ENCODE measurements at places on chromosomes 6 and 20.

DNA sequence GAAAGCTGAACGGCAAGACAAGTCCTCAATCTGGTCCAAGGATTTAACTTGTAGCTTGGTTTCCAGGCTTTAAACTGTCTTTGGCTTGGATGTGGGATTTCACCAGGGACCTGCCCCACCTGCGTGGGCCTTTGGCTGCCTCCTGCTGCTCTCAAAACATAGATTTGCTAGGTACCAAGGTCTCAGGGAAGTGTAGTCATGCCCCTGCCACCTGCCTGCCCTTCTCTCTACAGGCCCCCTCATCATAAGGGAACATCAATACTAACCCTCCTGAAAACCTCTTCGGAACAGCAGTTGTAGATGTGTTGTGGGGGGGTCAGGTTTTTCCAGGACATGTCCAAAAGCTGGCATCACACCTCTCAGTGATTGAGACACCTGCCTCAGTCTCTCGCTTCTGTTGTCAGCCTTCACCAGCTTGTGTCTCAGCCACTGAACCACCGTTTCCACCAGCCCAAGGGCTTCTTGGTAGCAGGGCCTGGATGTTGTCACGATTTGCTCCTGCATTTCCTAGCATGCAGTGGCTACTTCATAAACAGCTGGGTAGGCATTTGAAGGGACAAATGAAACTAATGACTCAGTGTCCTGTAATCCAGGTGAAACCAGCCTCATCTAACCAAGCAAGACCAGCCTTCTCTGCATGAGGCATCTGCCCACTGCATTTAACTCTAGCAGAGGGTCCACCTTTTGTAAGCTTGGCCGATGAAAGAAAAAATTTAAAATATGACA, 141.6 kb upstream of the THBS2 start:
- DNase-seq: no peak

GRCh38 chr6:122610690-122611455, 668 bp downstream of the PKIB start:
- DNase-seq: no peak

GRCh38 chr20:14415467-14415866, 78.1 kb upstream of the FLRT3 start:
- DNase-seq: no peak

GRCh38 chr6:20403070-20403765, 1.5 kb downstream of the E2F3 start:
- peak; percentile 65 for DNase-seq

- DNase-seq: no peak
Measured at GRCh38 chr6:36616893-36617521, 22.8 kb downstream of the SRSF3 start.

DNA sequence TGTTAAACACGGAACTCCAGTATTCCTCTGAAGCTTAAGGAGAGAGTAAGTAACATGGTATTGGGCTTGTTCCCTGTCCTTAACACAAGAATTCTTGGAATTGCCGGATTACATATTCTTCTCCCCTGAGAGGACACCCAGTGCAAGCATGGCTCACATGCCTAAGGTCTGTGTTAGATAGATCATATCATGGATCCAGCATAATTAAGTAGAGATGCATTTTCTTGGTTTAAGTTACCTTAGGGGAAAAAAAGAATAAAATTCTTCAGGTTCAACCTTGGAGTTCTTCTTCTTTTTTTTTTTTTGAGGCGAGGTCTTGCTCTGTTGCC, 53.9 kb downstream of the AKAP12 start:
- no peak for DNase-seq

- no peak for DNase-seq
Measured at GRCh38 chr6:167750956-167751358, 75.8 kb upstream of the AFDN start.

GRCh38 chr6:82045965-82046756, 201.4 kb downstream of the IBTK start:
- DNase-seq: no peak

DNA sequence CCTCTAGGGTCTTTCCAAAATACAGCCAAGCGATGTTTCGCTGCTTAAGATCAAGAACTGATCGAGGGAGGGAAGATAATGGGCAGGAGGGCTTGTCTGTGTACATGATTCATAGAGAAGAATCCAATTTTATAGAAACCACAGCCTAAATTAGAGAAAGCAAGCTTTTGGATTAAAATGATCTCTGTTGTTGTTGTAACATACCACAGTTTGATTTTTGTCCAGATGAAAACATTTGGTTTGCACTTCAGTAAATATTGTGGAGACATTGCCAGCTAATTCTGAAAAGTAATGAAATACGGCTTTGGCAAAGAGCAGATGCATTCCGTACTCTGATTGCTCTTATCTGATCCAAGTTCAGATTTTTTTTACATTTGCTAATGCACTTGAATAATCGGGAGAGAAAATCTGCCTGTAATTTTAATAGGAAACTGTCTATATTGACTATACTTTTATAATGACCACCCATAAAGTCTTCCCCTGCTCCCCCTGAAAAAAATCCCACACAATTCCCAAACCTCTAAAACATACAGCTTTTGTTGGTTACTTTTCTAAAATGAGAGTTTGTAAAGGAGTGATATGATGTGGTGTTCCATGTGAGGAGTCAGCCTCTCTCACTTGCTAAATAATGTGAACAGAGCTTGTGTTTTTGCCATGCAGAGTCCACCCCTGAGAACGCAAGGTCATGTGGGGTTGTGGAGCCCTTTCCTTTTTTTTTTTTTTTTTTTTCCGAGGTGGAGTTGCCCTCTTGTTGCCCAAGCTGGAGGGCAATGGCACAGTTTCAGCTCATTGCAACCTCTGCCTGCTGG, 199.9 kb downstream of the DTNBP1 start:
- no peak for DNase-seq

GRCh38 chr20:2133318-2134183, 31.9 kb downstream of the STK35 start:
- DNase-seq: no peak

DNA sequence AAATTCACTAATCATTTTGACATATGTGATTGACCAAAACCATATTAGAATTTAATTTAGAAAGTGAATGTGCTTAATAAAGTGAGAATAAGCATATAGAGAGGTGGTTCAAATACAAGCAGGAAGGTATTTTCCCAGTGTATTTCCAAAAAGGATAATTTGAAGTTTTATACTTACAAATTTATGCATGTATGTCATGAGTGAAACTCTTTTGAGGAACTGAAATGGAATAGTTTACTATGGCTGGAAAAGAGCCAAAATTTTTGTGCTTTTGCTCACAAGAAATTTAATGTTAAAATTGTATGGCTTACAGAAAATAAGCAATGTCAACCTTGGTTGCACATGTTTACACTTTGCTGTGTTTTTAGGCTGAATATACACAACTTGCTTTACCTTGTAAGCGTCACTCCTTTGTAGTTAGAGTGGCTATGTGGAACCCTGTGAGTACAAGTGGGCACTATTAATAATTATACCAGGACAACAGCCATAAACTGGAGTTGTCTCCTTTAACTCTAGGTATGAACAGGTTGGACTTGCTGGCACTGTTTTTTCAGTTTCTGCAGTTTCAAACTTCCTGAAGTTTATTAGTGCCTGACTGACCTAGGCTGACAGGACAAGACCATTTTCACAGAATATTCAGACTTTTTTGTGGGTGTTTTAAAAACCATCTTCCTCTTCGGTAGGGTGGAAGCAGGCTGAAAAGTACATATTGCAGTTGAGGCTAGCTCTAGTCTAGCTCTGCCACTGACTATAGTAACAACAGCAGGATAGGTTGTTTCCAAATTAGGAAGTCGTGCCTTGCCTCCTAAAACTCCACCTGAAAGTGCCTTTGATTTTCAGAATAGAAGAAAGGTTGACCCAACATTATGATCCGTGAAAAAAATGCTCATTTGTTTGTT, 6.0 kb downstream of the AFDN start:
- no peak for DNase-seq

DNA sequence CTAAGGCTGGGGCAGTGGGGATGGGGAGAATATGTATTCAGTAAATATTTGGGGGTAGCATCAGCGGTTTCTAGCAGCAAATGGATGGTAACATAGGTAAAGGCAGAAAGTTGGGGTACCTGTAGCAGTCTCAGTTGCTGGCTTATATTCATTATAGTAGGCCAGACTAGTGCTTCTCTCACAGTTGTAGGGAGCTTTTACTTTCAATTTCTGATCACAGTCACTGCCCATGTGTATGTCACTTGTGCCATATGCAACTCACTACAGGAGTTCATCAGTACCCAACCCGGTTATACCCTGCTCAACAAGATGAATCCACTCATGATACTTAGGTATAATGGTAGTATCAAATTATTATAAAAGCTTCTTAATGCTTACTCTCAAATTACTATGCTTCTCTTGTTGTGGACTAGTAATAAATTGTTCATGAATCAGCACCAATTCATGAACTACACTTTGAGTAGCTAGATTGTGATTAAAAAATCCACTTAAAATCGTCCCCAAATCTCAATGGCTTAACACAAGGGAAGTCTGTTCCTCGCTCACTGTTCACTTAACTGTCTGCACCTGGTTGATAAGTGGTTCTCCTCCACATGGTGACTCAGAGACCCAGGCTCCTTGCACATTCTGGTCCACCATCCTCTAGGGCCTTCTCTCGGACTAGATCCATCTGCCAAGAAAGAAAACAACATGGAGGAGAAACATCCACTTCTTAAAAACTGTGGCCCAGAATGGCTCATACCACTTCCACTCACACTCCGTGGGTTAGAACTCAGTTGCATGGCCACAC, 31.3 kb upstream of the MYLIP start:
- DNase-seq: no peak

GRCh38 chr20:19633985-19634384, 124.1 kb upstream of the RIN2 start:
- no peak for DNase-seq

DNA sequence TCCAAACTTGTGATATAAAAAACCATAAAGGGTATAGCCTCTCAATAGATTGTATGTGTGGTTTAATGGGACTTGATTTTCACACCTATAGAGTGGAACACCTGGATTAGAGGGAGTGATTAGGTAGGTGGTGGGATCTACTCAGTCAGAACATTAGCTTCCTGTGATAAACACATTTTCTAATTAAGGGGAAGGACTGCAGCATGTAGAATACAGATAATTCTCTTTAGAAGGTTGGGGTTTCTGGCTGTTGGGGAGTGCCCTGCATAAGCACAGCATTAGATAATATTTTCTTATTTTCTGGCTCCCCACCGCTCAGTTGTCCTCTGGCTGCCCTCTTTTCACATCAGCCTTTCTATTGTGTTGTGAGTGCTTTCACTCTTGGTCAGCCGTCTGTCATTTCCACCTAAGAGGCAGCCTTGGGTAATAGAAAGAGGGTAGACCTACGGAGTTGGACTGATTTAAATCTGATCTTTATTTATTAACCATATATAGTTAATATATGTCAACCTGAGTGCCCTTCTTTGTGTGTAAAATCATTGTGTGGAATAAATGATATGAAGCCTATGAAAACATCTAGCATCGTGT, 8.0 kb downstream of the CSE1L start:
- DNase-seq: no peak

DNA sequence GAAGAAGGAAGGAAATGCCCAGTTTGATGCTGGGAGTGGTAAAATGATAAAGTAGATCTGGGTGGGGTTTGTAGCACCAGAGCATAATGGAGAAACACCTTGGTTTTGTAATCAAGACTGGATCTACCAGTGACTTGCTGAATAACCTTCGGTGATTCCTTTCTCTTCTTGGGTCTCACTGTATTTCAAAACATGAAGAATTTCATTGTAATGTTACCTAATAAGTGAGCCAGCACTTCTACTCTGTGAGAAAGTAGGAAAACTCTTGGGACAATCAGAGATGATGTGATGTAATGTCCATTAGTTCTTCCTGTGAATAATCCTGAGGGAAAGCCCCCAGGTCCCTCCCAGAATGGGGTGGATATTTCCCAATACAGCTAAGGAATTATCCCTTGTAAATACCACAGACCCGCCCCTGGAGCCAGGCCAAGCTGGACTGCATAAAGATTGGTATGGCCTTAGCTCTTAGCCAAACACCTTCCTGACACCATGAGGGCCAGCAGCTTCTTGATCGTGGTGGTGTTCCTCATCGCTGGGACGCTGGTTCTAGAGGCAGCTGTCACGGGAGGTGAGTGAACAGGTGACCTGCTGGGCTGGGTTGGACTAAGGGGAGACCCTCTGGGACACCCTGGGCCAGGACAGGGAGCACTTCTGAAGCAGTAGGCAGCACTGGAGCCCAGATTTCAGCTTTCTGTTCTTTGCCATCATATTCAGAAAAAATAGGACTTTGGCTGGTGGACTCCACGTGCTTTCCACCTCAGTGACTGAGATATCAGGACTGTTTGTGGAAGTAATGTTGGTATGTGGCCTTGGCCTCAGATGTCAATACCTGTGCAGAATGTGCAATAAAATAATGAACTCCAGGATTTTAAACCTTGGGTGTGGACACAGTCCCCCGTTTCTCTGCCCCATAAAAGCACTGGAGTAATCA, at the start of gene PI3:
Gene PI3, plus strand, starts transcription at position 469 of the 931 bp plus-strand sequence. Its CDS starts 21 bp downstream, at position 490.
- DNase-seq: no peak

DNA sequence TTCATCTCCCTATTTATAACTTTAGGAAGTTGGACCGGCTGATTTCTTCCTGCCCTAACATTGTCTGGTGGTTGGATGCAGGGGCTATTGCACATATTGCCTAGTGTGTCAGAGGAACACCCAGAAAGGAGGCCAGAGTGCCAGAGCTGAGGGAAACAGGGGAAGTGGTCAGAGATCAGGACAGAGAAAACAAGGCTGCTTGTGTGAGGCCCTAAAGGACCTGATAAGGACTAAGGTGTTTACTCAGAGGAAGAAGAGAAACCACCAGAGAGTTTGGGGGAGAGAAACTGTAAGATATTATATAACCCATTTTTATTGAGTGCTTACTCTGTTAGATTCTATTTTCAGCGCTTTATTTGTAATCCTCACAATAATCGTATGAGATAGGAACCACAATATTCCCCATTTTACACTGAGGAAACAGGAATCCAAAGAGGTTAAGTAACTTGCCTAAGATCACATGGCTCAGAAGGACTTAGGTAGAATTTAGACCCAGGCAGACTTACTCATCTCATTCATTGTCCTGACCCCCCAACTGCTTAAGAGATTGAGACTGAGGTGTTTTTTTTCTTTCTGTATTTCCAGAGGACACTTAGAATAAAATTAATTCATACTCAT, 54.0 kb upstream of the REV3L start:
- no peak for DNase-seq

DNA sequence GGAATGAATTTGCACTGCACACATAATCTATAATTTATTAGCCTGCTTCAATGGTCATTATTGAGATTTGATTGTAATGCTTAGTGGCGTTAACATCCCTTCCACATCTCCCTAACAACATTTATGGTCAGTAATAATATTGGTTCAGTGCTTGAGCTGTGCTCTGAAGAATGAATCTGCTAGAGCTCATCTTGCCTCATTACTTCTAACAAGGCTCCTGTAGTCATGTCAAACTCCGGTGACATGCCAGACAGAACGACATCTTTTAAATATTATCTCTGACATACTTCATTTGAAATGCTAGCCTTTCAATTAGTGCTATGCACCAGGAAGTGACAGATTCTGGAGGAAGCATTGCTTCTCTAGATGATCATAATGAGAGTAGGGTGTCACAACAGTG, 240.3 kb upstream of the BTBD3 start:
- no peak for DNase-seq

DNA sequence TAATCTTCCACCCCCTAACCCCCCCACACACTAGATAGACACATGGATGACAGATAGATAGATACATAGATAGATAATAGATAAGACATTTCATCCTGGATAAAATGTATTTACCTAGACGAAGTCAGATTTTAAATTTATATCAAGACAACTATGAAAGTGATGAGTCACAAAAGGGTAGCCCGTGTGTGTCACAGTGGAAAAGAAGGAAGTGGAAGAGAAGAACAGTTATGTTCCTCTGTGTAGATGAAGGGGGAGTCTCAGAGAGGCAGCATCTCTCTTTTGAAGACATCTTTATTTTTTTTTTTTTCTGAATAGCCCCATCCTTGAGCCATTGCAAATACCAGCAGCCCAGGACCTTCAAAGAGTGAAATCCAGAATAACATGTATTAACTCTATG, 121.7 kb upstream of the VGLL2 start:
- no peak for DNase-seq
